ENCODE measurements at places on chromosomes 12 and 14. TPM values are rescaled to one million over a fixed set of nuclear protein-coding genes. Genes with fewer than 3 reads are reported as not detected.

The SLC6A15 gene
- total RNA-seq: 0.98 TPM

The FGD6 gene
- 7.9 TPM for total RNA-seq

The RD3L gene
- total RNA-seq: not detected

The KRT2 gene
- not detected for total RNA-seq

The SYT10 gene
- total RNA-seq: not detected

The KRT73 gene
- not detected for total RNA-seq
